ENCODE measurements at places on chromosomes 3 and 15. TPM values are rescaled to one million over a fixed set of nuclear protein-coding genes. Genes with fewer than 3 reads are reported as not detected.

Gene RARB
- 1.5 TPM for total RNA-seq

Gene GOLGA8Q
- total RNA-seq = not detected

Gene NME9
- not detected for total RNA-seq

- no peak for DNase-seq
These were observed 340.6 kb downstream of the SOX2 start for GRCh38 chr3:182052332-182052731.

Gene GNAT1
- not detected for total RNA-seq

- DNase-seq = peak; percentile 50
These were observed 226.8 kb upstream of the BHLHE40 start for GRCh38 chr3:4752201-4753072.

Gene PML
- total RNA-seq = 39.8 TPM

GRCh38 chr15:55758580-55758986, 15.6 kb upstream of the PRTG start:
- DNase-seq = no peak

DNA sequence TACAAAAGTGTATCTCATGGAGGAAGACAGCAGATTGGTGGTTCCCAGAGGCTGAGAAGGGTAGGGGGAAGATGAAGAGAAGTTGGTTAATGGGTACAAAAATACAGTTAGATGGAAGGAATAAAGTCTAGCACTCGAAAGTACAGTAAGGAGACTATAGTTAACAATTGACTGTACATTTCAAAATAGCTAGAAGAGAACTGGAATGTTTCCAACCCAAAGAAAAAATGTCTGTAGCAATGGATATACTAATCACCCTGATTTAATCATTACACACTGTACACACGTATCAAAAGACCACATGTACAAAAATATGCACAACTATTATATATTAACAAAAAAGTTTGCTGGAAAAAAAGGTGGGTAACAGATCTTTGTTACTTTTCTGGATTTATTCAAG, 57.3 kb downstream of the THRB start:
- no peak for DNase-seq

- DNase-seq = no peak
These were observed 266.5 kb upstream of the LRTM1 start for GRCh38 chr3:55194376-55194775.

- DNase-seq = no peak
These were observed 25.1 kb downstream of the POLR2M start for GRCh38 chr15:57731530-57732103.

- DNase-seq = no peak
These were observed 217.3 kb downstream of the SNRPN start for GRCh38 chr15:25171856-25172687.

Gene CMTM8
- not detected for total RNA-seq

DNA sequence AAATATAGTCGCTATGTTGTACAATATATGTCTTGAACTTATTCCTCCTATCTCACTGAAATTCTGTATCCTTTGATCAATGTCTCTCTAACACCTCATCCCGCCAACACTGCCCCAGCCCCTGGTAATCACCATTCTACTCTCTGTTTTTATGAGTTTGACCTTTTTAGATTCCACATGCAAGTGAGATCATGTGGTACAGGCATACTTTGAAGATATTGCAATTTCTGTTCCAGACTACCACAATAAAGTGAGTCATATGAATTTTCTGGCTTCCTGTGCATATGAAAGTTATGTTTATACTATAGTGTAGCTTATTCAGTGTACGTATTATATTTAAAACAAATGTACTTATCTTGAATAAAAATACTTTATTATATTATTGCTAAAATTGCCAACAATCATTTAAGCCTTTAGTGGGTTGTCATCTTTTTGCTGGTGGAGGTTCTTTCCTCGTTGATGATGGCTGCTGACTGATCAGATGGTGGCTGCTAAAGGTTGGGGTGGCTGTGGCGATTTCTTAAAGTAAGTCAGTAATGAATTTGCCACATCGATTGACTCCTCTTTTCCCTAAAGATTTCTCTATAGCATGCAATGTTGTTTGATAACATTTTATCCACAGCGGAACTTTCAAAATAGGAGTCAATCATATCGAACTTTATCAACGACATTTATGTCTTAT, 257.2 kb downstream of the NFKBIZ start:
- DNase-seq = no peak

DNA sequence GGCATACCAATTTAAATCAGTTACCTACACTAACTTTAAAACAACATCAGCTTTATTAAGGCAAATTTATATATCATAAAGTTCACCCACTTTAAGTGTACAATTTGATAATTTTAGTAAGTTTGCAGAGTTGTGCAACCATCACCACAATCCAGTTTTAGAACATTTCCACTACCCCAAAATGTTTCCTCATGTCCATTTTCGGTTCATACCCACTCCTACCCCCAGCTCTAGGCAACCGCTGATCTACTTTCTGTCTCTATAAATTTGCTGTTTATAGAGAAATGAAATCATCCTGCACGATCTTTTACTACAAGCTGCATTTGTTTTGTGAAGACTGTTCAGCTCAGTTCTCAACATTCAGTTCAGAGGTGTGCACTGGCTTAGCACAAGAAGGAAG, 31.5 kb upstream of the FAM81A start:
- DNase-seq = no peak

DNA sequence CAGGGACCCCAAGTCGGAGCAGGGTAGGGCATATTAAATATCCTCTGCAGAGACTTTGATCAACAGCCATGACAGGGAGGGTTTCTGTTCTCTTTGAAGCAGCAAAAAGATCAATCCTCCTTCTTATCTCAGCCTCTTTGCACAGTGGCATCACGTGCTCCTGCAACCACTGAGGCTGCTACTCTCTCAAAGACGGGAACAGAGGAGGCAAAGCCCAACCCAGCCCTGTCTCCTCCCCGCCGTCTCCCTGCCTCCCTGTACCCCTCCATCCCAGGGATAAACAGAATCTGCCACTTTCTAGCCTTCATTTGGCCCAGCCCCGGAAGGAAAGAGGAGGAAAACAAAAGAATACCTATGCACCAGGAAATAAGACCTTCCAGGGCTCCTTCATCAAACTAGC, 7.5 kb upstream of the TBC1D21 start:
- no peak for DNase-seq

DNA sequence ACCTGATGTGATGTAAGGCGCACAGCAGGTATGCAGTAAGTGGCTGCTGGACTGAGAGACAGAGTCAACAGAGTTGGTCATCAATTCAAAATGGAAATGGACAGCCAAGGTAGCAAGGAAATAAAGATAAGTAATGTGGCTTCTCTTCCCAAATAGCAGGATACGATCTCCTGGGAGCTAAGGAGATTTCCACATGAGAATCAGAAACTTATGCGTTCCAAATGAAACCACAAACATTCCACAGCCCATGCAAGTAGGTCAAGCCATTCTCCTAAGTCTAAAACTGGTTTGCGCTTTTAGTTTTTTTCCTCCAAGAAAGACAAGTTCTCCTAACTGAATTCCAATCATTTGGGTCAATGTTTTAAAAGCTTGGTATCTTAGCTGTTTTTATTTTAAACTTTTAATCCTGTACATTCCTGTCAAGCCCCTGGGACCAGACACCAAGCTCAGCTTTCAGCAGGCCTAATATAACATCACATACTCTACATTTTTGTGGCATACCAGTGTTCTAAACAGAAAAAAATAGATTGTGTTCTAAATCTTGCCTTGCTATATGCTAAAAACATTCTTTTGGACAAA, 73.7 kb upstream of the TSPAN3 start:
- DNase-seq = peak; percentile 54

DNA sequence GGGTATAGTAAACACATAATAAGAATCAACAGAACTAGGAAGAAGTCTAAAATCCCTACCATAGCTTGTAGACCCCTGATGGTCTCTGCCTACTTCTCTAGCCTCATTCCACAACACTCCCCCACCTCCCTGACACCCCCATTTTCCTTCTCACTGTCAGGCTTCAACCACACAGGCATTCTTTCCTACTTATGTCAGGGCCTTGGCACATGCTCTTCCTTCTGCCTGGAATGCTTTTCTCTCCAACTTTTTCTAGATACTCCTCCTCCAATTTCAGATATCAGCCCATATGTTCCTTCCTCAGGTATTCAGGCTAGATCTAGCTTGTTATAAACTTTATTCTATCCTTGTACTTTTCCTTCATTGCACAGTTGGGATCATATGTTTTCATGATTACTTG, 106.0 kb upstream of the MRPL3 start:
- peak; percentile 19 for DNase-seq

DNA sequence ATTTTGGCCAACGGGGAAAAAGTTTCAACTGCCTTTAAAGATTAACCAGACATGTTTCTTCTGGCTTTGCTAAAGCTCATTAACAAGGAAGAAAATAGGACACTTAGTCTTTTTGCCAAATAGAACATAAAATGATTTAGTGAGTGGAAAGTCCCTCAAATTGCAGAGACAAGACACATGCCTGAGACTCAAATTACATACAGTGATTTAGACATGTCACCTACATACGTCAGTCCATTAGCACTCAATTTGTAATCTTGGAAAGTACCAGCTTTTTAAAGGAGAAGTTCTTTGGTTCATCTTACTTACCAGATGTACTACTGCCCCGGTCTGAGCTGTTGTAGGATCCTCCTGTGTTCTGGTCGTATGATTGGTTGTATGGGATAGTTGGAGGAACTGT, 1134.2 kb downstream of the ROBO1 start:
- DNase-seq = no peak

- DNase-seq = no peak
These were observed 303.4 kb upstream of the ROPN1 start for GRCh38 chr3:124295362-124295761.

DNA sequence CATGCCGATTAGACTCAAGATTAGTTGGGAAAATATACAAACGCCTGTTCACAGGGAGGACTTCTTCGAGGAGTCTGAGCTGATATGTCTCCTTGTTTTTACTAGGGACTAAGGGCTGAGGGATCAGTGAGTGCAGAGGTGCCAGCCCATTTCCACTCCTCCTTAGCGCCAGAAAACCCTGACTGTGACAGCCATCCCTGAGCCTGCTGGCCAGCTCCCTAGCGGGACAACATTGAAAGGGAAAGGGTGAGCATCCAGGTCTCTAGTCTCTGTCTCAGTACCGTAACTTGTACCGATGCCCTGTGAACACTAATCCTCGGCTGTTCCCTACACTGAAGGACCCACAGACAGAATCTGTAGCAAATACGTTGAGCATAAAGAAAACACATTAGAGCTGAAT, 243.4 kb downstream of the WNT5A start:
- no peak for DNase-seq

DNA sequence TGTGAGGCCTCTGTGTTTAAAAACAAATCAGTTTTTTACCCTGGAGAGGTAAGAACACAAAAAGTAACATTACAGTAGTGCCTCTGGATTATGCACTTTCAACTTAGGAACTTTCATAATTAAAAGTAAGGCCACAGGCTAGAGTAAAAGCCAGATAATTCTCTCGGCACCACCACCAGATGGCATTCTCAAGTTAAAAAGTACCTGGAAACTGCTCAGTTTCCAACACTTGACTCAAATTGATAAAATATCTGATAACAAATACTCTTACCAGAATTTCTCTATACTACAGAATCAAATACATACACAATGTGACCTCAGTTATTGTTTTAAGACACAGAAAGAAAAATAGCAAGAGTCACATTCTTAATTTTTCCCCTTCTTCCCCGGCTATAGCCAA, 19.9 kb downstream of the SPICE1 start:
- DNase-seq = peak; percentile 11

DNA sequence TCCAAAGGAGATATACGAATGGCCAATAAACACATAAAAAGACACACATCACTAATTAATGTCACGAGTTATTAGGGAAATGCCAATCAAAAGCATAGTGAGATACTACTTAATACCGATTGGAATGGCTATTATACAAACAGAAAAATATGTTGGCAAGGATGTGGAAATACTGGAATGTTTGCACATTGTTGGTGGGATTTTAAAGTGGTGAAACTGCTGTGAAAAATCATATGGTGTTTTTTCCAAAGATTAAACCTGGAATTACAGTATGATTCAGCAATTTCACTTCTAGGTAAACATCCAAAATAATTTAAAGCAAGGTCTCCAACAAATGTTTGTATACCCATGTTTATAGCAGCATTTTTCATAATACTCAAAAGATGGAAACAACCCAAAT, 765.5 kb downstream of the VGLL3 start:
- DNase-seq = no peak

Gene SPATA12
- not detected for total RNA-seq

GRCh38 chr3:197525706-197526105, 30.1 kb downstream of the BDH1 start:
- DNase-seq = no peak

- DNase-seq = no peak
These were observed 138.9 kb downstream of the TCF12 start for GRCh38 chr15:57057134-57057930.

- no peak for DNase-seq
These were observed 182.7 kb downstream of the CNTN6 start for GRCh38 chr3:1275495-1275894.

- no peak for DNase-seq
These were observed 111.6 kb upstream of the DCBLD2 start for GRCh38 chr3:99013077-99013476.

Gene WDR72
- not detected for total RNA-seq

Gene RAD51
- 16.9 TPM for total RNA-seq

Gene PLCH1
- total RNA-seq = not detected

GRCh38 chr3:188002626-188003138, 151.3 kb upstream of the LPP start:
- no peak for DNase-seq

DNA sequence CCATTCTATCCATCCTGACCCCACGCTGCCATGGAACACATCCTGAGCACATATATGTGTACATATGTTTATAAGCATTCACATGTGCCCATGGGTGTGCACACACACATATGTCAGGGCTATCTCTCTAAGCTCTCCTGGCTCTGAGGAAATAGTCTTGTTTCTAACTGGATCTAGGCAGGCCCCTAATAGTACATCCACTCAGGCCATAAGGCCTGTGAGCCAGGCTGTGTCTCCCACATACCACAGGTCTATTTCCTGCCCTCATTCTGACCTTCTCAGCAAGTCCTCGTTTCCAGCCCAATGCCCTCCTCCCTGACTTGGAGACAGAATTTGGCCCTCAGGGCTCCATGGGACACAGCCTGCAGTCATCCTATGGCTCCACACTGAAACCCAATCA, 284.8 kb upstream of the CTNNB1 start:
- no peak for DNase-seq

DNA sequence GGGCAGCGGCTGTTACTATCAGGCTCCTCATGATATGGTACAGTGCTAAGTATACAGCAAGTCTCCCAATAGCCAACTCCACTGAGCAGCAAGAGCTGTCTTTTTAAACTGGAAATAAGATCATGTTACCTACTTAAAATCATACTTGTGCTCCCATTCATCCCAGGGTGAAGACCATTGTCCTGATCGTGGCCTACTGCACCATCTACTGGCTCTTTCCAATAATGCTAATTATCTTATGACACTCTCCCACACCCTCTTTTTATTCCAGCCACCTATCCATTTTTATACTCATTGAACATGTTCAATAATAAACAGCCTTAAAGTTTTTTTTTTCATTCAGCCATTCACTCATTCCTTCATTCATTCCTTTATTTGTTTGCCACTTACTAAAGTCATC, 117.7 kb downstream of the GBE1 start:
- no peak for DNase-seq

GRCh38 chr3:96755519-96755918, 58.9 kb upstream of the EPHA6 start:
- peak; percentile 75 for DNase-seq

Data from MG63 (cell line).